ENCODE measurements at places on chromosomes 16 and 17. TPM values are rescaled to one million over a fixed set of nuclear protein-coding genes. Genes with fewer than 3 reads are reported as not detected.
A peak's percentile ranks its signal among the peaks of the same experiment; 100 is the strongest.

SLC35G6 gene
- not detected for total RNA-seq

C16orf54 gene
- total RNA-seq: 0.27 TPM

DNA sequence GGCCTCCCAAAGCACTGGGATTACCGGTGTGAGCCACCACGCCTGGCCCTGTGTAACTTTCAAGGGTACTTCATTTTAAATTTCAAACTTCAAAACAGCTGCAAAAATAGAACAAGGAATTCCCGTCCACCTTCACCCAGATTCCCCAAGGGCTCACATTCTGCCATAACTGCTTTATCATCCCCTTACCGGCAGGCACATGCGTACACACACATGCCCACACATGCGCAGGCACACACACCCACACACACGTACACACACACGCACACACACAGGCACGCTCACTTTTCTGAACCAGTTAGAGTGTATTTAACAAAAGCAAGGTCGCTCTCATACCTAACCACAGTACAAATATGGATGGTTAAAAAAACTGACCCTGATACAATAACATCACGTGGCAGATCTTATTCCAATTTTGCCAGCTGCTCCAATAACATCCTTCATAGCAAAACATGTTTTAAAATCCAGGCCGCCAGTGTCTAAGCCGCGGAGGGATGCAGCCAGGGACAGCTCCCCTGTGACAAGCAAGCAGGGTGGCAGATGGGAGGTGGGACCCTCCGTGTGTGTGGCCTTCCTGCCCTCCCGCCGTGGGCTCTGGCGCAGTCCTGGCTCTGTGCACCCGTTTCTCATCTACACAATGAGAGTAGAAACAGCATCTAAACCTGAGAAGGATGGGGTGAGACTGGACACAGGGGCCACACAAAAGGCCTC, 23.1 kb downstream of the PDIA2 start:
- no peak for DNase-seq

DNA sequence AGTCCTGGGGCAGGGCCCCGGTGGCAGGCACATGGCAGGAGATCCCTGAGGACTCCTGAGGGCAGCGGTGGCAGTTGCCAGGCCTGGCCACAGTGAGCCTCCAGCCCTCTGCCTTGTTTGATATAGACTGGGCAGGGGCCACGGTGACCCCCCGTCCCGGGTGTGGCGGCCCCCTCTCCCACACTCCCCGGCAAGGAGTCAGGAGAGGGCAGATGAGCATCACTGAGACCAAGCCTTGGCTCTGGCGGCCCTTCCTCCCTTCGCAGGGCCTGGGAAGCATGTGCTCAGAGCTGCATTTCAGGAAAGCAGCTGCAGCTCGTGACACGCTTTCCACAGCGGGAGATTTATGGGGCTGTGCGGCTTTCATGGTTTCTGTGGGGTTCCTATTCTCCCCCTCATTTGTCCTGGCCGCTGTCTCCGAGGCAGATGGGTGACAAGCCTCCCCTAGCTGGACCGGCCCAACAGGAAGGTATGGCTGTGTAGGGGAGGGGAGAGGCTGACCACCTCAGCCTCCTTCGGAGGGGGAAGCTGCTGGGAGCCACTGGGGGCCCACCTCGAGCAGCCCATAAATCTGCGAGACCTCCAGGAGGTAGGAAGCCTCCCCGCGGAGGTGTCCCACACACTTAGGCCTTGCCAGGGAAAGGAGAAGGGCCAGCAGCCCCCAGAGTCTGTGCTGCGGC, 211.4 kb downstream of the NTN1 start:
- DNase-seq: no peak

- no peak for DNase-seq
These were observed 40.2 kb downstream of the GPT2 start for GRCh38 chr16:46924402-46924801.

- DNase-seq: no peak
These were observed 936 bp downstream of the EMC6 start for GRCh38 chr17:3669548-3669947.

DNA sequence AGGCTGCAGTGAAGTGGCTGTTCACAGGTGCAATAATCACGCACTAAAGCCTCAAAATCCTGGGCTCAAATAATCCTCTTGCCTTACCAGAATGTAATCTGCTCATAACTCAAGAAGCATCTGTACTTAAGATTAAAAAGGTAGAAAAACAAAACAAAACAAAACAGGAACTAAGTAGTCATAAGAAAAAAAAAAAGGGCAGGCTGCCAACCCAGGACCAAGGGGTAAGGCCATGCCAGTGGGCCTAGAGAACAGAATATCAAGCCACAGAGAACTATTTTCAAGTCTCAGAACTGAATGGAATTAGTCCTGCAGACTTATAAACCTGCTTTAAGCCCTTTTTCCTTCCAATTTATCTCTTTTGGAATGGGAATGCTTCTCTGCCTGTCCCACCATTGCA, 64.8 kb upstream of the TBC1D3K start:
- no peak for DNase-seq

GRCh38 chr17:3740611-3741073, 16.9 kb downstream of the HASPIN start:
- DNase-seq: no peak

DNA sequence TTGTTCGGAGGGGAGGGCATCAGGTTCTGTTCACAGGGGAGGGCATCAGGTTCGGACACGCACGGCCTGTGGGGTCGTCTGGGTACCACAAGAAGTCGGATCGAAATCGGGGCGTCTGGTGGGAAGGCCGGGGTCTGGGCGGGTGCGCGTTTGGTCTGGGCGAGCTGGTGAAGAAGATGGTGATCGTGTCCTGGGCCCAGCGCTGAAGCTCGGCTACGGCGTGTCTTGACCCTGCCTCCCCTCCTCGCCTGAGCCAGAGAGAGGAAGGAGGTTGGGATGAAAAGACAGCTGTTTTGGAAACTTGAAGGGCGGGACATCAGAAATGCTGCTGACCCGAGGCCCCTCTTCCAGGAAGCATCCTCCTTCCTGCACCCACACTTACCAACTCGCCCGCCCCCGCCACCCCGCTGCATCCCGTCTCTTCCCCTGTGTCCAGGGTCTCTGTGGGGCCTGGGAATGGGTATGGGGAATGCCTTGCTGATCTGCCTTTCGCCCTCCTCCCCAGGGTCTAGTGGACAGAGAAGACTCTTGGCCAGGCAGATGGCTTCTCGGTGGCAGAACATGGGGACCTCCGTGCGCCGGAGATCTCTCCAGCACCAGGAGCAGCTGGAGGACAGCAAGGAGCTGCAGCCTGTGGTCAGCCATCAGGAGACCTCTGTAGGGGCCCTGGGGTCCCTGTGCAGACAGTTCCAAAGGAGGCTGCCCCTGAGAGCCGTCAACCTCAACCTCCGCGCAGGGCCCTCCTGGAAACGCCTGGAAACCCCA, 498 bp downstream of the PIMREG start:
- DNase-seq: no peak

- no peak for DNase-seq
These were observed 2.9 kb downstream of the ABCC1 start for GRCh38 chr16:15952265-15952711.

ZKSCAN2 gene
- 0.76 TPM for total RNA-seq

DNA sequence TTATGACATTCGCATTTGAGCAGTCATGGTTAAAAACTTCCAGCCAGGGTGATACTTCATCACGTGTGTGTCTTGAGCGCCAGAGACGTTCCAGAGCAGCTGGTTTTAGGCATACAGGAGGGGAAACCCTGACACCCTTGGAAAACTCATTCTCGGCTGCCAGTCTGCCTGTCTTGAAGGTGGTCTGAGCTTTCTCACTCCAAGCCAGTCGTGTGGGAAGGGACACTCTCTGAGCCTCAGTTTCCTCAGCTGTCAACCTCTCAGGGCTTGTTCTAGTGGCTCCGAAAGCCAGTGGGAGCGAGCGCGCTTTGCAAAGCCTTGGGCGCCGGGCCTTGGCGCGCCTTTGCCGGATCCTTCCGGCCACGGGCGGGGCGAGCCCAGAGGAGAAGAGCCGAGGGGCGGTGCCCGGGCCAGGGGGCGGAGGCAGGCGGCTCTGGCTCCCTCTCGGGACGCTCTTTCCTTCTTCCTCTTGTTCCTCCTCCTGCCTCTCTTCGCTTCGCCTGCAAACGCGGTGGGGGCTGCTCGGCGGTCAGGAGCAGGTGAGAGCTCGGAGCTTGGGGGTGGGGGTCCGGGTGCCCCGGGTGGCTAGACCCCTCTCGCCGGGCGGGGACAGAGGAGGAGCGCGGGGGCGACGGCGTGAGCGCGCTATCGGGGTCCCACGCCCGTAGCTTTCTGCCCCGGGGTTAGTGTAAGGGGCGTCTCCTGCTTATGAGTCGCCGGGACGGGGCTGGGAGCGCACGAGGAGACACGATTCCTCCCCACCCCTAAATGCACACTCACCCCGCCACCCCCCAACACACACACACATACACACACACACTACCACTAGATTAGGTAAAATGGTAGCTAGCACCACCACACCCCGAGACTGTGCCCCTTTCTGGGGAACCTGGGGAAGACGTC, at the start of gene LDAF1:
Gene LDAF1 (plus strand): TSS at position 467 of the 903 bp plus-strand sequence. CDS start 2,509 bp downstream, outside the sequence.
- peak; percentile 80 for DNase-seq

DNA sequence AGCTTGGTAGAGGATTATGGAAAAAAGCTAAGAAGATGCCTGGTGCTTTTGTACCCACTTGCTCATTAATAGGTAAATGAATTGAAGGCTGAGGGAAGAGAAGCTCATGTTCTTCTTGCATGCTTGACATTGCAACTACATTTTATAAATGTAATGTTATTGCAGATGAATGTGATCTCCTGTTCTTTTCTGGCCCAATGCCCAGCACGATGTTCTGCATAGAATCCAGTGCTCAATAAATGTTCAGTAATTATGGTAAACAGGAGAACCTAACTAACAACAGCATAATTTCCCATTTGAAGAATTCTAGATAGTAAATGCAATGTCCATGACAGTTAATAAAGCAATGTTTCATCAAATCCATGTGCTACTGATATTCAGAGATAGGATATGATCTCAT, 638.2 kb upstream of the SOX9 start:
- no peak for DNase-seq

IGF2BP1 gene
- total RNA-seq: not detected

GRCh38 chr17:68640242-68640989, 39.2 kb upstream of the FAM20A start:
- no peak for DNase-seq

KRTAP4-4 gene
- 0.84 TPM for total RNA-seq

DNA sequence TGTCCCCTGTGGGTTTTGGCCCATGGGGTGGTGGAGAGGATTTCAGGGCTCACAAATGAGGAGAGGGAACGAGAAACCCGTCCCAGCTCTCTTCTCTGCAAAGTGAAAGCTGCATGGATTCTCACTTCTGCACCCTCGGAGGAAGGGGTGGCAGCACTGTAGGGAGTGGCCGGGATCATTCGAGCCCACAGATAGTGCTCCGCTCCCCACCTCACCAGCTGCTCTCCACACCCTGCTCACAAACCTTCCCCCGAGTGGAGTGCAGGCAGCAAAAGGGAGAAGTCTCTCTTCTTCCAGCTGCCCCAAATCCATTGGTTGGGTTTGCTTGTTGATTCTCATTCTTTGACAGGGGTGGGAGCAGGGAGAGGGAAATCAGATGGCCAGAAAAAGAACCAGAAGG, 20.1 kb downstream of the STAT5A start:
- DNase-seq: no peak

DNA sequence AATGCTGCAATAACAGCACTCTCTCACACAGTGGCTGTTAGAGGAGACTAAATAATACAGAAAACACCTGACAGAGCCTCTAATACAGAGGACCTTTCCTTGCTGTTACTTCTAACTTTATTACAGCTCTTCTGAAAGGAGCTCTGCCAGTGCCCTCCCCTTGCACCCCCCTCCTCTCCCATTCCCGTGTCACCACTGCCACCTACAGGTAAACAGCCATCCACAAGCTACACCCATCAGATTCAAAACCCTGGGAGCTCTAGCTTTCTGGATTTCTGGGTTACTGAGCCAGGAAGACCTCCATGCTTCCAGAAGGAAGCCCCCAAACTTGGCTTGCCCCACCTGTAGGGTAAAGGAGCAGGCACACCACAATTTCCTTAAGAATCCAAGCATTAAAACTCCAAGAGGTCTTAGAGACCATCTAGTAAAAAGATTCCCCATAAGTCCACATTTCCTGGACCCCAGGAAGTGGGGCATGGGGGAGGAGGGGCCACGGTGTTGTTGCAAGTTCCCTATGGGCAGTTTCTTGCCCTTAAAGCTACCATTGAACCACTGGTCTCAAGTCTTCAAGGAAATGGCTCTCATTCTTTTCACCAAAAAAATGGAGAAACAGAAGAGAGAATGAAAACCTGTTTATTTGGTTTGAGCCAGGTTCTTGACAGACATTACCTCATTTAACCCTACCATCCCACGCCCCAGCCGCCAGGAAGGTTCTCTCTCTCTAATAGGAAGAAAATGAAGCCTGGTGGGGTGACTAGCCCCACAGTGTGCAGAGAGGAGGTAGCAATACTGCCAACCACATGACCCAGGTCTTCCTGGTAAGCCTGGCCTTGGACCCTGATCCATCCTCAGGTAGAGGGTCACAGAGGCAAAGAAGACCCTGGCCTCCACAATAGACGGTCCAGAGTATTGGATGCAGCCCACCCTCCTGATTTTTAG, 52.8 kb downstream of the TOM1L2 start:
- peak; percentile 92 for DNase-seq

- DNase-seq: no peak
These were observed 17.7 kb downstream of the SLC7A5 start for GRCh38 chr16:87851601-87852000.

- DNase-seq: no peak
These were observed 56.3 kb downstream of the MRM3 start for GRCh38 chr17:838486-838885.

GRCh38 chr17:74520016-74520434, 11.2 kb downstream of the CD300LB start:
- peak; percentile 80 for DNase-seq
